Ovary (tissue), 10 donors: ENCODE measurements at places on chromosomes 5 and 9.

DNA sequence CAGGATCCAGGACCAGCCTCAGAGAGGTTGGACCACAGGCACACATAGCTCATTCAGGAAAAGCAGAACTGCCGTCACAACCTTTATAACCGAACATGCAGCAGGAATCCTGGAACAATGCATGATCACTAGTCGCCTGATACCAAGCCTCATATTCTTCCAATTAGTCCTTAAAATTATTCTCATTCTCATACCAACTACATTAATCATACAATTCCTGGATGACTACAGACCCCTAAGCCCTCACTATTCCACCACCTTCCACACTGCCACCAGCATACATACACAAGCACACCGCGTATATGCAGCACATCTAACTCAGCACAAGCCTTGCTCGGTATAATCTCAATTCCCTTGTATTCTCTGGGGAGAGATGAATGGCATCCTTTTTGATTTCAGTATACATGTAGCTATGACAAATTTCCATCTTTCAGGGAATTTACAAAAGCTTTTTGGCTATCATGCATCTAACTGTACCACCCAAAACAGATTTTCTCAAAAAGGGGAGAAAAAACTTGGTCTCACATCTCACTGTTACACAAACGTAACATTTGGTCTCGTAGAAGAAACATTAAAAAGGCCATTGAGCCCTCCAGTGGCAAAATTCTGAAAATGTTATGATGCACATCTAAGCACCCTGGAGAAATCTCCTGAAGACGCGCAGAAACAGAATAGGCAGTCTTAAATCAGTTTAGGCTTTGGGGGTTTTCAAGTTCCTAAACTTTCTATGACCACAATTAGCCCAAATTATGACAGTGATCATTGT is 46.2 kb downstream of the MCTP1 start:
- DNase-seq = no peak

- no peak for DNase-seq
These were observed 13.8 kb downstream of the TMEM8B start for GRCh38 chr9:35842795-35843194.

DNA sequence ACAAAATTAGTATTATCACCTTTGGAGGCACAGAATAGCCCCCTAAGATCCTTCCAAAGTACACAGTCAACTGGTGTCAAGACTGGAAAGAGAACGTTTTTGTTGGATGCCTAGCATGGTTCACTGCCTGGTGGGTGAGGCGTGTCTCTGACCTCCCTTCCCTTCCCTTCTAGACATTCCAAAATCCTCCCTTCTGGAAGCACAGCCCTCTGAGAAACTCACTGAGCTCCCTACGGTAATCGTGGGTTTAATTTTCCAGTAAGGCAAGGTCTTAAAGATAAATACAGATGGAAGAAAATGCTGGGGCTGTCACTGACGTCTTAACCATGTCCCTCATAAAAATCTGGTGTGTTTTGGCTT is 138.8 kb downstream of the LIFR start:
- no peak for DNase-seq

DNA sequence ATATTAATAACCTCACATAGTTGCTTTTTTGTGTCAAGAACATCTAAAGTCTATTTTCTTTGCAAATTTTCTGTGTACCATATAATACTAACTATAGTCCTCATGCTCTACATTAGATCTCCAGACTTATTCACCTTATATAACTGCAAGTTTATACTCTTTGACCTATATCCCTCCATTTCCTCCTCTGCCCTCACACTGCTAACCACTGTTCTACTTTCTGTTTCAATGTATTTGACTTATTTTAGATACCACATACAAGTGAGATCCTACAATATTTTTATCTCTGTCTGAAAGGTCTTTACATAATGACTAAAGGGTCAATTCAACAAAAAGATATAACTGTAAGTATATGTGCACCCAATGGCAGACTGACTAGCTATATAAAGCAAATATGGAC is 789.7 kb upstream of the ZNF608 start:
- DNase-seq = no peak

DNA sequence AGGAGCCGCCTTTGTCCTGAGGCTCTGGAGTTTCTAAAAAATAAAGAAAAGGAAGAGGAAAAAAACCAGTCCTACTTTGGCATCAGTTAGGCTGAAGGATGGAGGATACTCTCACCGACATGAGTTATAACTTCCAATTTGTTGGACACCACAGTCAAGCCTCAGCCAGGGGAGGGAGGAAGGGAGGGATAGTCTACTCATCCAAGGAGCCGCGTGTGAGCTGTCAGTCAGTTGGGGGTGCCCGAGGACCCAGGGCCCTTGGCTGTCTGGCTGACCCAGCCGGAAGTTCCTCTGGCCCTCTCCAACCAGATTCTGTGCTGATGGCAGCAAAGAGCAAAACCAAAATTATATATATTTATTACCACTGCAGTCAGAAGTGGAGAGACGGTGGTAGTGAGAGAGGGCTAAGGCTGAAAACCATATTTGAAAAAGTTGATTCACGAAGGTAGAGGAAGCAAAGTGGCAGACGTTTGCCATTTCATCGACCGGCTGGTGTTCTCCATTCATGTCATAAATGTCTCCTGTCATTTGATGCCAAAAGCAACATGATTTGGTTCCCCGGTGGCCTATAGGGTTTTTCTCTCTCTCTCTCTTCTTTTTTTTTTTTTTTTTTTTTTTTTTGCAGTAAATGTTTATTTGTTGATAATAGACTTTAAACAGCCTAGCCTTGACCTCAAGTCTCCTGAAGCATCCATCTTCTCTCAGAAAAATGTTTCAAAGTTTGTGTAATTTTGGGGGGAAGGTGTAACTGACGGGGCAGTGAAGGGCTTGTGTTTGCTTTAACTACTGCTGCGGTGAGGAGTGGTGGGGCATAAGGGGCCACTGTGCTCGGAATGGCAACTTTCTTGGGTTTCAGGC is 7.6 kb downstream of the LMX1B start:
- DNase-seq = no peak
